Substantia nigra (tissue), 51 donors: ENCODE measurements at places on chromosomes 7 and 10.

DNA sequence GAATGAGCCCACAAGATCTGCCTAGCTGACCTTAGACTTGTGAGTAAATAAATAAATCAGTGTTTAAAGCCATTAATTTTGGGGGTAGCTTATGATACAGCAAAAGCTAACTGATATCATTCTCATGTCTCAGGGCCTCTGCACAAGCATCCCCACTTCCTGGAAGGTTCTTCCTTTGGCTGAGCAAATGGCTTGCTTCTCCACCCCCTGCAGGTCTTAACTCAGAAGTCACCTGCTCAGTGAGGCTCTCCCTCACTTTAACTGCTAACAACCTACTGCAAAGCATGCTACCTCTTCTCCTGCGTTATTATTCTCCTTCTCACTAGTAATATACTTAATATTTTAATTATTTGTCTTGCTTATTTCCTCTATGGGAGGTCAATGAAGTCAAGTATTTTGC is 167.3 kb downstream of the TPK1 start:
- no peak for DNase-seq

DNA sequence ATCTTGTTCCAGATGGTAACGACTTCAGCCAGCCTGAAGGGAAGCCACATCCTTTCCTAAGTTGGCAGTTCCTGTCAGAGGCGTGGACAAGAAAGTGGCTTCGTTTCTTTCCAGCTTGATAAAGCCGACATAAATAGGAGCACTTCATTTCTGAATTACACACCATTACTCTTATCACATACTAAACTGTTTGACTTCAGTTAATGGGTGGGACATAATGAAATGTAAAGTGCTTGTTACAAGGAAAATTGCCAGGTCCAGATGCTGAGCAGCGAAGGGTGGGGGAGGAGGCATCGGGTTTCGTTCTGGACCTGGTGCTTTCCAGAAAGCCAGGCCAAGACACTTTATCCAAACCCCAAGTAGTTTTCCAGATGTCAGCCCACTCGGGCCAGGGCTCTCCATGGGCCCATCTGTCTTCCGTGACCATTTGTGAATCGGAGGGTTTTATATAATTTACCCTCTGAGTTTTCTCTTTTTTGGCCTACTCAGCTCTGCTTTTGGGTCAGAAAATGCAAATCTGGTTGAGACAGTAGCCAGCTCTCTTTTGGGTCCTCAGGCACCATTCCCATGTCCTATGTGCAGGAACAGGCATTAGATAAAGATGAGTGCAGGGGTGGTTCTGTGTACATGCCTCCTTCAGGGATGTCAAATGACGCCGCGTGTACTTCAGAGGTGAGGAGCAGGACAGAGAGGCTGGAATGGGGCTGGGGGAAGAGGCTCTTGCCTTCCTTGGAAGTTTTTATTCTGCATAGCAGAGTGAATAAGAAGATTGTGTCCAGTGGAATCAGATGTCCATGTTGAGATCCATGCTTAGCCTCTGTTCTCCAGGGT is 90.2 kb downstream of the TACC2 start:
- no peak for DNase-seq

- DNase-seq = no peak
These were observed 77.0 kb upstream of the PODXL start for GRCh38 chr7:131633342-131633843.

DNA sequence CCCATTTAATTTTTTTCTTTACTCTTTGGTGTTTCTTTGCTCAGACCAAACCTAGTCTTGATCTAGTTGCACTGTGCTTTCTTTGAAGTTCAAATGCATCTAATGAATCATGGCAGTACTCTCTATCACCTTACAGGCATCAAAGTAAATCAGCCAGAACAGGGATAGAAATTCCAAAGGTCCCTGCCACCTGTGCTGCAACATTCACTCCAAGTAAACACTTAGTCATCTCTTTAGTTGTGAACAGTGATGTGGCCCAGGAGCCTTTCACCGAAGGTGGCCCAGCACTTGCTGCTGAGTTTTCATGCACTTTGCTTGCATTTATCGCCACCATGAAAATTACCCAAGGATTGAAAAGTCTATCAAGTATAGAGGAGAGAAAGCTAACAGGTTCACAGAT is 314.1 kb upstream of the ETV1 start:
- DNase-seq = no peak

DNA sequence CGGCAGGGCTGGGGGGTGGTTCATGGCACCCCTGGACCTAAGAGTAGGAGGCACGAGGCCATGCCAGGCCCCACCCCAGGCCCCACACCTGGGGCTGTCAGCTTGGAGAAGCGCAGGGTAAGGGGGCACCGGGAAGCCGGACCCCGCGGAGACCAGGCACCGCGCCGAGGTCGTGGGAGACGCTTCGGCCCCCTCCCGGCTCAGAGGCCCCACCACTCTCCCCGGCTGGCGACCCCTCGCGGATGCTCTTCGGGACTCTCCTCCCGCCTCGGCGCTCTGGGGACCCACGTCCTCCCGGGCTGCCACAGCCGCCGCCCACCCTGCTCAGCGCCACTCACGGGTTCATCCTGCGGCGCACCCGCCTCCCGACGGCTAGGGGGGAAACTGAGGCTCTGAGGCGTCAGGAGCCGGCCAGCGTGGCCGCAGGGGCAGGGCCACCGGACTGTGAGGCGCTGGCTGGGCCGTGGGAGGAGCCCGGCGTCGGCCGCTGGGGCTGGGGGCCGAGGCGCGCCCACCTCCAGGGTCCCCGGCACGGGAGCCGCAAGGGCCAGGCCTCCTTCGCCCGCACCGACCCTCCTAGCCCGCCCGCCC is 25.9 kb downstream of the PDGFA start:
- DNase-seq = no peak

DNA sequence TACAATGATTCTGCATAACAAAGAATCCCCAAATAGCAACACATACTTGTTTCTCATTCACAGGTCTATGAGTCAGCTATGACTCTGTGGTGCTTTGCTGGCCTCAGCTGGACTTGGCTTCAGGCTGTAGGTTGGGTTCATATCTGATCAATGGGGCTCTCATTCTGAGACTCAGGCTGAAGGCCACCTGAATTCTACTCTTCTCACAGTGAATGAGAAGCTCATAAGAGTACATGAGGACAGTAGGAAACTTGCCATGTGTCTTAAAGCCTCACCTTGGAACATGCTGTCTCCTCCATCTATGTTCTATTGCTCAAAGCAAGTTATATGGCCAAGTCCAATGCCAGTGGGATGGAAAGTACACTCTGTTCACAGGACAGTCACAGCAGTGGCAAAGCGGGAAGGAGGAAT is 292.9 kb downstream of the BMPER start:
- no peak for DNase-seq

GRCh38 chr10:15280462-15280861 is 90.6 kb downstream of the FAM171A1 start:
- DNase-seq = no peak

DNA sequence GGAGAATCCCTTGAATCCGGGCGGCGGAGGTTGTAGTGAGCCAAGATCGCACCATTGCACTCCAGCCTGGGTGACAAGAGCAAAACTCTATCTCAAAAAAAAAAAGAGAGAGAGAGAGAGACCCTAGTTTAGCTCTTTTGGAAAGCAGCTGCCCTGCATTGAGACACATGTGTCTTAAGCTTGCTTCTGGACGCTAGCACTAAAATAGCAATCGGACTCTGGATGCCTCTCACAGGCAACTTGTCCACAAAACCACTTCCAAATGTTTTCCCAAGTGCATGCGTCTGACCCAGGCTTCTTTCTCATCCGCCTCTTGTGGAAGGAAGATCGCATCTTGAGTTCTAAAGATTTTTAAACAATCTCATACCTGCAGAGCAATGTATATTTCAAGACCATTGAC is 182.7 kb downstream of the CUX1 start:
- DNase-seq = no peak

- DNase-seq = no peak
These were observed 114.6 kb downstream of the DNAJC1 start for GRCh38 chr10:21888959-21889358.

GRCh38 chr10:131238669-131239280 is 72.7 kb downstream of the TCERG1L start:
- no peak for DNase-seq

- DNase-seq = no peak
These were observed 76.9 kb downstream of the INSIG1 start for GRCh38 chr7:155374276-155375252.

- no peak for DNase-seq
These were observed 245.7 kb downstream of the TCERG1L start for GRCh38 chr10:131065673-131066305.

- no peak for DNase-seq
These were observed 26.0 kb downstream of the DUSP5 start for GRCh38 chr10:110523736-110524135.

- DNase-seq = no peak
These were observed at the start of gene CYP3A5 for GRCh38 chr7:99679400-99680191. CYP3A5 (minus strand) TSS chr7:99679996; CDS start chr7:99679896, 100 bp downstream.

DNA sequence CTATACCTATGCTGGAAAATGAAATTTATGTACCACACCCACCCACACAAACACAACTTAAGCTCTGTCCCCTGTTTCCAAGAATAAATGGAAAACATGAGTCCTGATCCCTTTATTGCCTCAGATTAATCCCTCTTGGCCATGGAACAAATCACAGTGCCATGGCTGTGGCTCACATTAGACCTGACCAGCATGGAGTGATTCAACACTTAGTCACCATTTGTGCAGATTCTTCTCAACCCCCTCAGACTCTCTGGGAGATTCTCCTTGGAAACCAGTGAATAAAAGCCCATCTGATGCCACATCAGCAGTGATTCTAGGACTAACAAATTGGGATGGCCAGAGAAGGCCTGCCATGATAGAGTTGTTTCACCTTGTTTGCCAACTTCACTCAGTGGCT is 204.4 kb upstream of the TMEM72 start:
- DNase-seq = no peak

DNA sequence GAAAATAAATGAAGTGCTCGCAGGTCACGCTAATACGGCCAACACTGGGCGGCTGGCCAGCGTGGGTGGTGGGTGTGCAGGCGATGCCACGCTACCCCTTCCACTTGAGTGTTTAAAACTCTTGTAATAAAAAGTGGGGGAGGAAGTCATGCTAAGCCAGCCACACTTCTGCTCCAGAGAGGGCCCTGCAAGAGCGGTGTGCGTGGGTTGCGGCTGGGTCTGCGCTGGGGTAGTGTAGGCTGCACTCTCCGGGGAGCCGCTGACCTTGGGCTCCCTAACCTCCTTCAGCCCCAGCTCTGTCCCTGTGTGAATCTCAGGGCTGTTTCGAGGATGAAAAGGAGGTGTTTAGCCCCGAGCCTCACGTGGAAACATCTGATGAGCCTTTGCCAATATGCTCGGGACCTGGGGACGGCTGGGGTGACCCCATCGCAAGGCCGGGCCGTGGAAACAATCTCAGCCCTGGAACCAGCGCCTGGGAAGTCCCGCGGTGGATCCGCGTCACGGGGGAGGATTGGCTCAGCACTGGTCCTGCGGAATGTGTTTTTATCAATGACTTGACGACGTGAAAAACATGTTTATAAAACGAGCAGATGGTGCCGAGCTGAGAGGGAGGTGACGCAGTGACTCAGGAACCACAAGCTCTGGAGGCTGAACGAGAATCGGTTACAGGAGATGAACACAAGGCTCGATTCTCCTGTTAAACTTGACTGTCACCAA is 278.5 kb downstream of the DNAJB6 start:
- no peak for DNase-seq

DNA sequence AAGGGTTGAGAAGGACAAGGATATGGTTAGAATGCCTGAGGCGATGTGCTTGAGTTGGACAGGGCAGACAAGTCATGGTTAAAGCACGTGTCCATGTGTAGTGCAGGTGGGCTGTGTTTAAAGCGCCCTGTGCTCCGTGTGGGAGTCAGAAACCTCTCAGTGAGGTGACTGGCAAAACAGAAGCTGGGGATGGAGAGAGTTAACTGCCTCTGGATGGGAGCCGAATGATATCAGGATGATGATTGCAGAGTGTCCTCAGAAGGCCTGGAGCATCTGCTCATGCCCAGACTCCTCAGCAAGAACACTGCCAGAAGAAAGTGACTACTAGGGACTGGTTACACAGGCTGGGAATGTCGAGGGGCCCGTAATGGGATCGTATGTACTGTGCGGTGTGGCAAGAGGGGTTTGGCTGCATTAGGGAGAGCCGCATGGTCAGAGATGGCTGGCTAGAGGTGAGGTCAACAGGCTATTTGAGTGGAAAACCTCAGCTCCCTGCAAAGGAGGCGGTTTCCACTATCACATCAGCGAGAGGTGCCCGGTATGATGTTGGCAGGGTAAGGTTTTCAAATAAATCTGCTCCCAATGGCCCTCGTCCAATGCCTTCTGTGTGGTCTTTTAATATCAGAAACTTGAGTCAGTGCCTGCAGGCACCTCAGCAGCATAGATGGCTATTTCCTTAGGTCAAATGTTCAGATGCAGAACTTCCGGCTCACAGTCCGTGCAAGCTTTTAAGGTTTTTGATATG is 26.1 kb upstream of the MRC1 start:
- no peak for DNase-seq

GRCh38 chr7:125427676-125428075 is 498.1 kb upstream of the POT1 start:
- DNase-seq = no peak

GRCh38 chr7:50651271-50651989 is 86.2 kb upstream of the DDC start:
- DNase-seq = no peak

- DNase-seq = no peak
These were observed 526.3 kb upstream of the SEMA3D start for GRCh38 chr7:85713171-85713570.

DNA sequence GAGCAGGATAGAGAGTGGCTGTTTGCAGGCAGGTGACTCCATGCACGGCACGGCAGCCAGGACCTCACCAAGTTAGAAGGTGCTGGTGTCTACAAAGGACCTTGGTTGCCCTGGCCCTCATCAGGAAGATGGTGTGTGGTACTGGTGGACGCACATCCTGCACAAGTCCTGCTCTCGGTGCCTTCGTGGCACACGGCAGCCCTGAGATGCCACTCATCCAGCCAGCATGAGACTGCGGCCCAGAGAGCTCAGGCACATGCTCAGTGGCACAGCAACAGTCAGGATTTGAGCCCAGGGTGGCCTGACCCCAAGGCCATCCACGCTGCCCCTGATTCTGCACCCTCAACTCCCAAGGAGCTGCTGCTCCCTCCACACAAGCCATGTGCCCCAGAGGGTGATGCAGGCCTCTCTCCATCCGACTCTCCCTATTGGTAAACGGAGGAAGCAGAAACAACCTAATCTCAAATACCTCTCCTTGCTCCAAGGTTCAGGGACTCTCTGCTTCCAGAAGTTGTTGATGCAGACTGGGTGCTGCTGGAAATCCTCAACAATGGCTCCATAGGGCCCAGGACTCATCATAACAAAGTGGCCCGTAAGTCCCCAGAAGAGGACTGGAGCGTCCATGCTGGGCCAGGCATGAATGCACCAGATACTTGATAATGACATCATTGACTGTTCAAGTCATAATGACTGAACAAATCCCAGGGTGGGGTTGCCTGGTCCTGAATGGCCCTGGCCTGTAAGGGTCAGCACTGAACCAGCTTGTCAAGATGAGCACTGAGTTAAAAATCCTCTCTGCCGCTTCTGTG is 93.6 kb downstream of the ARHGAP22 start:
- no peak for DNase-seq

DNA sequence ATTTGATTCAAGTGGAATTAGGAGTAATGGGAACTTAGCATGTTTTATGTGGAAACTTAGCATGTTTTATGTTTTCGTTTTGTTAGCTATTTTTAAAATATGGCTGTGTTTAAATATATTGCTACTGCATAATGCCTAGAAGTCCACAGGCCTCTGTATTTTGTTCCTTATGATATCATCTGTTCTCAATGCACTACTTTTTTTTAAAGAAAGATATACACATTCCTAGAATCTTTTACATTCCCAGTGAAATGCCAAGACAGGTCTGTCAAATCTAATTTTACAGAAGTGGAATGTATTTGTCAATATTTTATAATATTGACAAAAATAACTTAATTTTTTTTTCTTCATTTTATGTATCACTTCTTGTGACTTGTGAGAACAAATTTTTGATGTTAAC is 51.6 kb downstream of the ST7 start:
- no peak for DNase-seq

- no peak for DNase-seq
These were observed 254.3 kb upstream of the GNAI1 start for GRCh38 chr7:79880312-79880711.
